ENCODE measurements at places on chromosomes 7 and 10. TPM values are rescaled to one million over a fixed set of nuclear protein-coding genes. Genes with fewer than 3 reads are reported as not detected.

GRCh38 chr10:17910125-17910789 is 41.5 kb upstream of the SLC39A12 start:
- peak; percentile 27 for DNase-seq

The TECTB gene
- not detected for total RNA-seq

DNA sequence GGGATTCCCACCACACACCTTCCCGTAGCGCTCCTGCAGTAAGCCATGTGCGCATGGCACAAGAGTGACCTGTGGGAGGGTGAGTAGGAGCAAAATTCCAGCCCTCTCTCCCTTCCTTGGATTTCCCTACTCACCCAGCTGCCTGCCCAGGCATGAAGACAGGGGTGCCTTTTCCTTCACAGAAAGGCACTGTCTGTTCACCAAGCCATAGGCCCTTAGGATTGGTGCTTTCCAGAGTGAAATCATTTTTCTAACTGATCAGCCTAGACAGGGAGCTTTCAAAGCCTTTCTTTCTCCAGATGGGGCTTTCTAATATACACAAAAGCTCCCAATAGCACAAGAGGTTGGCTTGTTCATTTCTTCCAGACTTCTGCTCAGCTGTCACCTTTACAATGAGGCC is 79.7 kb downstream of the CTTNBP2 start:
- no peak for DNase-seq

The LRRN3 gene
- total RNA-seq = 211 TPM

The NME8 gene
- total RNA-seq = not detected

GRCh38 chr7:94561841-94562514 is 52.4 kb downstream of the CASD1 start:
- DNase-seq = no peak

DNA sequence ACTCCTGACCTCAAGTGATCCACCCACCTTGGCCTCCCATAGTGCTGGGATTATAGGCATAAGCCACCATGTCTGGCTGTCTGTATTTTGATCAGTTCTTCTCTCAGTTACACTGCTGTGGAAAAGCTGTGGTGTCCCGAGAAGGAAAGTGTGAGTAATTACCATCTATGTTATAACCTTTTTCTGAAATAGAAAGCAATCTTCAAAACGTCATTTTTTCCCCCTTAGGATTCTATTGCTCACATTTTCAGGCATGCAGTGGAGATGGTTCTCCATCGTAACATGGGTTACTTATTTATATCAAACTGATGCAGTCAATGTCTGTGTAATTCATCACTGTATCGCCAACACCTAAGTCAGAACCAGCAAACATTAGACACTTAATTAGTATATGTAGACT is 103.5 kb upstream of the FAM3C start:
- DNase-seq = no peak

DNA sequence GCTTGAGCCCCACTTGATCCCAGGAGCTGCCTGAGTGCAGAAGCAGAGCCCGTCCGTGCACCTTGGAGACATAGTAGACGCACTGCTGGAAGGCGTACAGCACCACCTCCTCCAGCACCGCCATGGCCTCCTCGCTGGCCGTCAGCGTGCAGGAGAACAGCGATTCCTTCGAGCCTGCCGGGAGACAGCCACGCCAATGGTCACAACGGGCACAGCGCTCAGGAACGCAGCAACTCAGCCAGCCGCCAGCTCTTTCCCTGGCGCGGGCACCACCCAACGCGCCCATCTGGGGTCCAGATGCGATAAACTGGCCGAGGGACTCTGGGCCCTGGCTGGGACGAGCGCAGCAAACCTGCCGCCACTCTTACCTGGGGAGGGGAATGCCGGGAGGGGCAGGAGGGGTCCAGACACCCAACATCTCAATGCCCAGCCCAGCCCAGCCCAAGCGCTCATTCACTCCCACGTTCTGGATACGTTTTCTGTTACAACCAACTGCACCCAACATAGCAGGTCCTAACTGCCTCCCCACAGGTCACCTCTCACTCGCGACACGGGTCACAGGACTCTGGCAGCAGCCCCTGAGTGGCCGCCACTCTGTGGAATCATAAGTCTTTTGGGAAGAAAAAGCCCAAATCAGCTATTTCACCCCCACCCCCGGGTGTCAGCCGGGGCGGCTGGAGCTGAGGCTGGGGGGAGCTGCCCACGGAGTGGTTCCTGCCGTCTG is 41.9 kb downstream of the AP5Z1 start:
- DNase-seq = no peak

DNA sequence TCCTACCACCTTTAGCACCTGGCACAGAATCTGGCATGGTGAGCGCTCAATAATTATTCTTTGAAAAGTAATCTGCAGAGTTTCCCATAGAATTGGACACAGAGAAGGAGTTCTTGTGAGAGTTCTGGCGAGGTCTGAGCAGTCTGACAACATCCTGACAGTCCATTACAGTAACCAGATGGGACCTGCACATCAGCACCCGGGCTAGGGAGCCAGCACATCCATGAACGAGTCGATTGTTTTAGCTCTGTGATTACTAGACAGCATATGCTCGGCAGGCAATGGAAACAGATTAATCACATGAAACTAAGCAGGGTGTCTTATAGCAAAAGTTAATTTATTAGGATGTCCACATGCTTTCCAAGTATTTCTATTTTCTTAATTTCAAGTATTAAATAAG is 96.7 kb downstream of the SEMA3D start:
- no peak for DNase-seq

DNA sequence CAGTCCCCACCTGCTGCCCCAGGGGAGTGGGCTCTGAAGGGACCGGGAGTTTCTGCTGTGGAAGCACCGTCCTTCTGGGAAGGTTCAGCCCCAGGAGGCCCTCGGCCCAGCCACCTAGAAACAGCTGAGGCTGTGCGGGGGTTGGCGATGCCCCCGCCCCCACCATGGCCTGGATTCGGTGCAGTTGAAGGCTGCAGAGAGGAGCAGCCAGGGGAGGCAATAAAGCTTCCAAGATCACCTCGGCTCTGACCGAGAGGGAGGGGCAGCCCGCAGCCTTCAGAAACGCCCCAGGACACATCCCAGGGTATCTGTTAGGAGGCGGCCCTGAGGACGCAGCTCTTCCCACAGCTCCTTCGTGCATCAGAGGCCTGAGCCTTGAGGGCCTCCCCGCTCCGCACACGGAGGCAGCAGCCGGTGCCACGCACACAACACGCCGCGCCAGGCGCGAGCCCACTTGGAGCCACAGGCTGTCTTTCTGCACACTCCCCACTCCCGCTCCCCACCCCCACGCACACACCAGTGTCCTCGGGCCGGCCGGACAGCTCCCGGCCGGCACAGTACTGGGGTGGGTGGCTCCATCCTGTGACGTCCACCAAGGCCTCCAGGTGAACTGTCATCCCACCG is 1.6 kb downstream of the KNDC1 start:
- DNase-seq = no peak

DNA sequence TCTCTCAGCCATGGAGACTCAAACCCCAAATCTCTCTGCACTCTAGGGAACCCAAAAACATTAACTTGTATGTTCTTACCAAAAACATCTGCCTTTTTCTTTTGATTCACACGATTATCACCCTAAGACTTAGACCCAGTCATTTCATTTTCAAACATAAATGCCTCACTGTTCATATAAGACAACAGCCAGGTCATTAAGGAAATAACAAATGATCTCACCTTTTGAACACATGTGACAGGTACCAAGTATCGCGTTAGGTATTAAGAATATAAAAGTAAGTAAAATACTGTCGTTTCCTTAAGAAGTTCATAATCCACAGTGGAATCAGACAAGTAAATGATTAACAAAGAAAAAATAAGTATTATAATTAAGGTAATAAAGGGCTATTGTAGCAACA is 8.8 kb downstream of the TM9SF3 start:
- no peak for DNase-seq

GRCh38 chr7:113799896-113800295 is 118.9 kb downstream of the PPP1R3A start:
- no peak for DNase-seq

The CUL2 gene
- 45.8 TPM for total RNA-seq

The AGR3 gene
- not detected for total RNA-seq

DNA sequence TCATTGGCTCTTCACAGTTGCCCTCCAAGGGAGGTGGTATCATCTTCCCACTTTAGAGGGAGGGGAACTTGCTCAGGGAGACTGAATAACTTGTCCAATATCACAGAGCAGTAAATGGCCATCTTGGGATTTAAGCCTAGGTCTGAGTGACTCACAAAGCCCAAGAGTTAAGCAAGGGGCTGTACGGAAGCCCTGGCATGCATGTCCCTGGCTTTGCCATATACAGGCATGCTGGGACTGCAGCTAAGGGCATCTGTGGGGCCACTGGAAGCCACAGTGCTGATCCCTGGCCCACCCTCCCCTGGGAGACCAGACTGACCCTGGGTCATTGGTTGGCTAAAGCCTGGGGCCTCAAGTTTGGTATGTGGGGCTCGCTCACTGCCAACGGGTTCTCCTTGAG is 3.1 kb downstream of the VSIR start:
- DNase-seq = no peak

The TAS2R3 gene
- 1.8 TPM for total RNA-seq

GRCh38 chr10:30962522-30962921 is 69.1 kb downstream of the ZNF438 start:
- no peak for DNase-seq

The IL2RA gene
- 124 TPM for total RNA-seq

DNA sequence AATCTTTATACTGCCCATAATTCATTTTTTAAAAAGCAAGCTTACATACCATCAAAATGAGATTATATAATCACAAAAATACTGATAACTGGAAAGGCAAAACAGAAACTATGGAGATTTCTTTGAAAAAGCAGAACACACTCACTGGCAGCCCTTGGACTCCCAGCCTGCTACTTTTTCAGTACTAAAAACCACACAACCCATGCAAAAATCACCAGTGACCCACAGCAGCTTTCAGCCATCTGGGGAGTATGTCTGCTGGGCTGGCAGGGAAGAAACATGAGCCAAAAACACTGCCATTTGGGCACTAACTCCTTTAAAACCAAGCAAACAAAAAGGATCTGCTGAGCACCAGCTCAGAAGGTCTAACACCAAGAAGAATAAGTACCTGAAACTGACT is 80.0 kb upstream of the DDC start:
- DNase-seq = no peak

- DNase-seq = no peak
Observed at GRCh38 chr10:71927776-71928592, 36.2 kb upstream of the CHST3 start.

GRCh38 chr7:147014286-147014955 is 897.8 kb downstream of the CNTNAP2 start:
- no peak for DNase-seq

DNA sequence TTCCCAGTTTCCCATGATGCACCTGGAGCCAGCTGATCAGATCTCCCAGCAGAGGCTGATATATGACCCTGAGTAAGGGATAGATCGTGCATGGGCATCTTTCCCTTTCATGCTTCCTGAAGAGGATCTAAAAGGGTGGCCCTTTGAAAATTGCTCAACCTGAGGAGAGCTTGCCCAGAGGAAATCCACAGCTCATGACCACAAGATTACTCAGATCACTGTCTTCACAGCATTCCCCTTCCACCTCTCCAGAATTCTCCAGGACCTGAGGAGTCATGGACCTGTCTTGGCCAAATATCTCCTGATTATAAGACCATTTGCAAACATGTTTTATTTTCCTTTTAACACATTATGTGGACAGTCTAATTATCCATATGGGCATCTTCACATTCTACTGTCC is 328.1 kb downstream of the LHFPL3 start:
- no peak for DNase-seq

The GIMAP7 gene
- total RNA-seq = 239 TPM

DNA sequence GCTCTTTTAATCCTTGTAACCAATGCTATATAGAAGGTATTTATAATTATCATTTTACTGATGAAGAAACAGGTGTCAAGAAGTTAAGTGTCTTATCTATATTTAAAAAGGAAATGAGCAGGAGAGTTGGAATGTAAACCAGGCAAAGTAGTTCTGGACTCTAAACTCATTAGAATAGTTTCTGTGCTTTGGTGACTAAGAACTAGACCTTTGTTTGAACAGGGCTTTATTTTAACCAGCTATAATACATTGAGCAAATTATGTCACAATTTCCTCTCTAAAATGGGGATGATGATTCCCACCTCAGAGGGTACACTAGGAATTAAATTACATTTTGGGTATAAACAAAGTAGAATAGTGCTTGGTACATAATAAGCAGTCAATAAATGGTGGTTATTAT is 236.0 kb downstream of the MAGI2 start:
- no peak for DNase-seq

GRCh38 chr10:7410301-7410861 is 453 bp downstream of the SFMBT2 start:
- DNase-seq = peak; percentile 35

DNA sequence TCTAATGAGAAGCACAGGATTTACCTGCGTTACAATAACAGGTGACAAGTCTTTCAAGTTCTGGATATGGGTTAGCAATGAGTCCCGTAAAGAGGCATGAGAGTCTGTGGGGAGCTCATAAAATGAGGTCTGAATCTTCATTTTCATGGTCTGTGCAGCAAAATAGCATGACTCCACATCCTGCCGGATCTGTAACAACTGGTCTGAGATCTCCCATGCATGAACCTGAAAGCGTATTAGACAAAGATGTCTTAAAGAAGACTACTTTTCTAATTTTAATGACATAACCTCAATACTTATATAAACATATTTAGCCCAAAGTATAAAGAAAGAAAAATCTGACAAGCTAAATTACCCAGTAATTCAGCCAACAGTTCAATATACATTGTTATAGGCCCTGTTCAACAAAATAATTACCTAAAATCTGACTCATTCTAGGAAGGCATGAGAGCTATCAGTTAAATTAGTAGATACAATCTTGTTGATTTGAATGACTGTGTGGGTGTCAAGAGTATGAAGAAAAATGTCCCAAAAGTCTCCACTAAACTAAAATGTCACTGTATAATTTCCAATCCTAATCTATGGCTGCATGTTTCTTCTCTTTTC is 36.9 kb downstream of the TNPO3 start:
- no peak for DNase-seq

The ENO4 gene
- total RNA-seq = not detected

- no peak for DNase-seq
Observed at GRCh38 chr10:129194181-129194870, 272.7 kb upstream of the MGMT start.

- no peak for DNase-seq
Observed at GRCh38 chr7:135102372-135102771, 45.5 kb upstream of the TMEM140 start.

DNA sequence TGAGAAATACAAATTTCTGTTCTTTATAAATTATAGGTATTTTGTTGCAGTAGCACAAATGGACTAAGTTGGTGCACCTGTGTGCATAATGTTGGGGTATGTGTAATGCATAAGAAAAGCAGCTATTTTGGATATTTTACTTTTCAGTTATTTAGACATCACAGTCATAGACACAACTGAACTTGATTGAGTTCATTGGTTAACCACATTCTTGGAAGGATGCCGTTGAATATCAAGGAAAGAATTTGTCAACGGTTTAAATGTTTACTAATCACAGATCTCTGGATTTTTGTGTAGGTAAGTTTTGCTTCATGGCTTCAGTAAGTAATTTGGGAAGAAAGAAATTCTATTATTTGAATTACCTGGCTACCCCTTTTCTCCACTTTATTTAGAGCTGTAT is 4.1 kb downstream of the OTUD1 start:
- DNase-seq = no peak

Measured in activated CD4-positive, alpha-beta T cell treated with anti-CD3 and anti-CD28 coated beads, Interleukin-2, amount 10 ng/mL, durations not matched to agents 7 days and 5 days (primary cell).